ENCODE measurements at places on chromosomes 2 and 18. TPM values are rescaled to one million over a fixed set of nuclear protein-coding genes. Genes with fewer than 3 reads are reported as not detected.

- no peak for DNase-seq
Measured at GRCh38 chr18:10892786-10893185, 256.6 kb downstream of the PIEZO2 start.

GAL3ST2 gene
- 0.55 TPM for total RNA-seq

DNA sequence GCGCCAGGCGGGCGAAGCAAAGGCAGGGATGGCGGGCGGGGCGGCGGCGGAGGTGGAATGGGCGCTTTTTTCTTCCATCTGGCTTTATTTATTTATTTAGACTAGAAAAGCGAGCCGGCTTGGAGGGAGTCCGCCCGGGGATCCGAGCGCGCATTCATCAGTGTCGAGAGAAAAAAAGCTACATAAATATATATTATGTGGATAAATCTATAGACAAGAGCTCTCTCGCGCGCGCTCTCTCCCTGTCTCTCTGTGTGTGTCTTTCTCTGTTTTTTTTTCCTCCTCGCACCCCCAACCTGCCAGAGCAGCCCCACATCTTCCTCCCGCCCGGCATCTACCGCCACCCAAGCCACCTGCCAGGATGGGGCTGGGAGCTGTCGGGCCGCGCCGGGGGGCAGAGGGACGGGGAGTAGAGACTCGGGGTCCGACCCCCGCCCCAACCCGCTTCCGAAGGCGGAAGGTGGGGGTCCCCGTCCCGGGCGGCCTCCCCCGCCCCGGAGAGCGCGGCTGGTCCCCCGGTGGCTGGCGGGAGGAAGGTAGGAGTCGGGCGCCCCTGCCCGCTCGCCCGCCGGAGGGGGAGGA, 972 bp upstream of the CELF4 start:
- no peak for DNase-seq

LIMS2 gene
- 31.0 TPM for total RNA-seq

DNA sequence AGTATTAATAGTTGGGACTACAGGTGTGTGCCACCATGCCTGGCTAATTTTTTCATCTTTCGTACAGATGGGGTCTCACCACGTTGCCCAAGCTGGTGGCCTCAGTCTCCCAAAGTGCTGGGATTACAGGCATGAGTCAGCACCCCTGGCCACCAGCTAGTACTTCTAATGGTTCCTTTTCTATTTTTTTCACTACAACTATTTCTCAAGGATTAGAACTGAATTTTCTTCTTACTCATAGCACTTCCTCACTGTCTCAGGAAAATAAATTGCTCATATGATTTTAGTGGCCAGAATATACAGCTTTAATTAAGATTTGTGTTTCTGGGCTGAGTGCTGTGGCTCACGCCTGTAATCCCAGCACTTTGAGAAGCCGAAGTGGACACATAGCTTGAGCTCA, 43.2 kb upstream of the SOS1 start:
- no peak for DNase-seq

DNA sequence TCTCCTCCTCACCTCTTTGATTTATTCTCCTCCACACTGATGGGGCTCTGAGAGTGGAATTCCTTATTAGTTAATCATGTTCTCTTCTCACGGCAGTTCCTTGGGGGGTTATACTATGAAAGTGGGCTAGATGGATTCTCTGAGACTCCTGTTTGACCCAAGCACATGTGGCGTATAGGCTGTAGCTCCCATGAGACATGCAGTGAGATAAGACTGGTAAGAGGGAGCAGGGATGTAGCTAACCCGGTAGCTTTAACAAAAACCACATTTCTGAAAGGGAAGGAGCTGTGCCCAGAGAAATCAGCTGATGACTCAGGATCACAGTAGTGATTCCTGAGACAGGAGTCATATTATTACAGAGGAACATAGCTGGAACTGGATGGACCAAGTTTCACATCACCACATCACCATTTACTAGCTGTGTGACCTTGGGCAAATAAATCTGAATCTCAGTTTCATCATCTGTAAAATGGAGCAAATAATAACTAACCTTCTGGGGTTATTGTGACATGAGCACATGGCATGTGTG, 82.9 kb downstream of the CRIM1 start:
- no peak for DNase-seq

- peak; percentile 49 for DNase-seq
Measured at GRCh38 chr18:39453882-39454281, 1888.3 kb upstream of the CELF4 start.

- no peak for DNase-seq
Measured at GRCh38 chr18:8668381-8668780, 37.0 kb upstream of the MTCL1 start.

DNA sequence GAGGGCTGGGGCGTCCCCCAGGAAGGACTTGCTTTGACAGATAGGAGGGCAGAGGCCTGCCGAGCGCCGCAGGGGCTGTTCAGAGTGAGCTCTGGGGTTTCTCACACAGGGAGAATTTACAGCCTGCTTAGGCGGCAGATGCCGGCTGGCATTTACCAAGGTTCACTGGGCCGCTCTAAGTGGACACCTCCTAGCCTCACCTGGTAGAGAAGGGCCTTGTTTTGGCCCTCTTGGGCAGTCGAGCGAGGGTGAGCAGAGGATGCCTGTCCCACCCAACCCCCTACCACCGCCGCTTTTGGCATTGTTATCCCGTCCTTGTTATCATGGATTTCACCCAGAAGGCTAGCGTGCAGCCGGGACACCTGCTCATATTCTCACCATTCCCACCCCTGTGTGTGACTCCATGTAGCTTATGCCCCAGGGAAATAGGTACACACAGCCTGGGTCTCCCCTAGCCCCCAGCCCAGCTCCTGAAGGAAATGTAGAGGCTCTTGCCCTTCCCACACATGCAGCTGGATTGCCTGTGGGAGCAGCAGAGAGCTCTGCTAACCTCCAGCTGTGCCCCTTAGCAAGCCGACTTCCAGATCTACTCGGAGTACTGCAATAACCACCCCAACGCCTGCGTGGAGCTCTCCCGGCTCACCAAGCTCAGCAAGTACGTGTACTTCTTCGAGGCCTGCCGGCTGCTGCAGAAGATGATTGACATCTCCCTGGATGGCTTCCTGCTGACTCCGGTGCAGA, 52.4 kb downstream of the FAM168B start:
- no peak for DNase-seq

ADRA2B gene
- total RNA-seq, result 11.4 TPM

FBXO15 gene
- 0.58 TPM for total RNA-seq

DNA sequence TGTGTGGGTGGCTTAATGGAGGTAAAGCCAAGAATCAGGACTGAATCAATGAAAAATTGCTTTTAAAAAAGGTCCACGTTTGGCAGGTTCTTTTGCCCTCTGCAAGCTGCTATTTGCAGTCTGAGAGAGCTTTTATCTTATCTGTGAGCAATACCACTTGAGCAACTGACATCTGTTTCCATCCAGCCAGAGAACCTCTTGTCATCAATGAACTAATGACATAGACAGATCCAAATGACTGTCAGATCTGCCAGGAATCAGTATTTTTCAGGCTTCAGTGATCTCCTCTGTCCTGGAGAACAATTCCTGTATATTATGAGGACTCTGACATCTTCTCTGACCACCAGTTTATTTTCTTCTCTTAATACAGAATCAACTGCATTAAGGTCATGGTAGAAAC, 608.1 kb downstream of the LRP1B start:
- DNase-seq, result no peak

- no peak for DNase-seq
Measured at GRCh38 chr2:21812766-21813165, 689.0 kb downstream of the TDRD15 start.

GRCh38 chr2:219460424-219460926, 25.8 kb downstream of the SPEG start:
- no peak for DNase-seq

RNF138 gene
- 12.0 TPM for total RNA-seq

CENPA gene
- 0.33 TPM for total RNA-seq

PTPN2 gene
- total RNA-seq, result 9.9 TPM

DNA sequence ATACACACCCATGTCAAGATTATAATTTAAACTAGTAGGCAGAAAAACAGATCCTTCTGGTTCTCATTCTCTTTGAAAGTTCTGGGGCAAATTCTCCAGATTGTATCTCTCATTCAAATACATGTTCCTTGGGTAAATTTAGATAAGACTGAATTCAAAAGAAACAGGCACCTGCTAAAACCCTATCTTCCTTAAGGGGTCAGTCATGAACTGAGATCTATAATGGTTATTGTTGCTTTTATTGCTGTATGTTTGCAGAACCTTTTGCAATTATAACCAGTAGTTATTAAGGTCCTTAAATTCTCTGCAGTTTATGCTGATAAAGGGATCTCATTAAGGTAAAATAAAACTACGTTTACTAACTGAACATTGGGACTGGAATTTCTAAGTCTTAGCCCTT, 83.5 kb downstream of the MYO5B start:
- DNase-seq, result no peak

DNA sequence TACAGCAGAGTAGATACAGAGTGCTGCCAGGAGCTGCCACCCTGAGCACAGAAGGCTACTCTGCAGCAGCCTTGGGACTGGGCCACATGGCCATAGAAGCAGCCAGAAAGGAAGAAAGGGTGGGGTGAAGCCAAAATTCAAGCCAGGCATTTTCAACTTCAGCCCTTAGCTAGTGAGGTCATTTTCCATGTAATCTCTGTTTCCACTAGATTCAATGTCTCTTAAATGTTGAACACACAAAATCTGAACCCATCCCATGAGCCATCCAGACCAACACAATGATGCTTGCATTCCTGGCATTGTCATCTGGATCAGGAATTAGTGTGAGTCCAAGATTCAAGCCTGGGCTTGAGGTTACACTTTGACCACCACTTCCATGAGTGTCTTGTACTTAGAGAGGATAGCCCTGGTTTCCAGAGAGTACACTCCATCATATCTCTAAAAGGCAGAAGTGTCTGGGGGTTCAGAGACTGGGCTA, 243.6 kb downstream of the OSR1 start:
- DNase-seq, result no peak

DNA sequence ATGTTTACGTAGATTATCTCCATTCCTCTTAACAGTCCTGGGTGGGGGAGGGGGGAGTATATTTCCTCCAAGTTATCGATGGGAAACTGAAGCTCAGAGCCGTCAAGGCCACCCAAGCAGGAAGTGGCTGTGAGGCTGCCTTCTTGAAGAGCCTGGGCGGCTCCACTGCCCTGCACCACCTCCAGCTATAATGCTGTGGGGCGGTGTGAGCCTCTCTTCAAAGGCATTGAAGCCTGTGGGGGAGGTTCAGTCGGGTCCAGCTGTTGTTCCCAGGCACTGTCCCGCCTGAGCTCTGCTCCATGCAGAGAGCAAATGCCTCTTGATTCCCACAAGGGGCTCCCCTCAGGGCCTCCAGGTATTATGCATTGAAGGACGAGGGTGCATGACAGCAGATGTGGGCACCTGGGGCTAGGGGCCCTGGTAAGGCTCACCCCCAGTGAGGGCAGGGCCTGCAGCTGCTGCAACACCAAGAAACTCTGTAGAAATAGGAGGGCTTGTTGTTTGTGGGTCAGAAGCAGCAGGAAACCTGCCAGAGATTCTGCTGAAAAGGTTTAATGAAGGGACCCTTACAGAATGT, 29.5 kb upstream of the LAPTM4A start:
- DNase-seq, result no peak

GRCh38 chr18:34702814-34703213, 7.3 kb upstream of the DTNA start:
- no peak for DNase-seq

DNA sequence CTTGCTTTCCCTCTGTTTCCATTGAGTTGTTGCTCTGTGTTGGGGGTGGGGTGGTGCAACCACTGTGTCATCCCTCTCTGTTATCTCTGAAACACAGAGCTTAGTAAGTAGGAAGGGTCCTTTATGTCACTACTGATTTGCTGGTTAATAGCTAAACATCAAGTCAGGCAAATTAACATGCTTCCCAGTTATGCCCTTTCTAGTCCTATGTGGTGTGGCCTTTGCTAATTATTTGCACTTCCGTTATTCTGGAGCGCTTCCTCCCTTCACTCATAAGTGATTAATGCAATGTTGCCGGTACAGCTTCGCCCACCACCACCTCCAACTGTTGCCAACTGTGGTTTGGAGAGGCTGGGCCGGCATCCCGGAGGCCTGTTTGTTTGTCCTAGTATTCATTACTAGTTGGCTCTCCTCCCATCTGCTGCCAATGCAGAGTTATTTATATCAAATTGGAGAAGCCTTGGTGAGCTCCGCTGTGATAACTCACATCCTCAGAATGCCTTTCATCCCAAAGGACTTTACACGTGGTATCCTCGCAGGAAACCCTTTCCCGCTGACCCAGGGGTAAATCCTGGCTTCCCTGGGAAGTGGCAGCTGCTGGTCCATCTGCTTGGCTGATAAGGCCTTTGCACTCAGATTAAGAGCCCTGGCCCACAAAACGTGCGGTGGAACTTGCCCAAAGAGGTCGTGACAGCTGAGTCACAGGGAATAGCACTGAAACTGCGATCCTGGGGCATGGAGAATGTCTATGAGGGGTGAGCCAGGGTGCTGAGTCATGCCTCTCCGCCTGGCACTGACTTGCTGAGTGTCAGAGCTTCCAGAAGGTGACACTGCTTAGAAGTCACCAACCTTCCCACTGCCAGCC, 72.0 kb upstream of the ZCCHC2 start:
- DNase-seq, result peak; percentile 92

- peak; percentile 82 for DNase-seq
Measured at GRCh38 chr2:73642338-73643018, at the start of gene NAT8. Gene NAT8, minus strand, starts transcription at chr2:73642422. Its CDS starts 794 bp downstream, at chr2:73641628.

EML6 gene
- total RNA-seq, result 1.6 TPM

GRCh38 chr2:161418715-161419637, 2.9 kb downstream of the TBR1 start:
- DNase-seq, result no peak

- peak; percentile 58 for DNase-seq
Measured at GRCh38 chr2:61707984-61708852, 145.6 kb downstream of the FAM161A start.

- peak; percentile 38 for DNase-seq
Measured at GRCh38 chr2:236855176-236855865, 230.4 kb upstream of the COPS8 start.

ZNF521 gene
- total RNA-seq, result 1.6 TPM

- DNase-seq, result no peak
Measured at GRCh38 chr2:160194946-160195345, 5.1 kb downstream of the ITGB6 start.

CAPN10 gene
- 13.7 TPM for total RNA-seq

DNA sequence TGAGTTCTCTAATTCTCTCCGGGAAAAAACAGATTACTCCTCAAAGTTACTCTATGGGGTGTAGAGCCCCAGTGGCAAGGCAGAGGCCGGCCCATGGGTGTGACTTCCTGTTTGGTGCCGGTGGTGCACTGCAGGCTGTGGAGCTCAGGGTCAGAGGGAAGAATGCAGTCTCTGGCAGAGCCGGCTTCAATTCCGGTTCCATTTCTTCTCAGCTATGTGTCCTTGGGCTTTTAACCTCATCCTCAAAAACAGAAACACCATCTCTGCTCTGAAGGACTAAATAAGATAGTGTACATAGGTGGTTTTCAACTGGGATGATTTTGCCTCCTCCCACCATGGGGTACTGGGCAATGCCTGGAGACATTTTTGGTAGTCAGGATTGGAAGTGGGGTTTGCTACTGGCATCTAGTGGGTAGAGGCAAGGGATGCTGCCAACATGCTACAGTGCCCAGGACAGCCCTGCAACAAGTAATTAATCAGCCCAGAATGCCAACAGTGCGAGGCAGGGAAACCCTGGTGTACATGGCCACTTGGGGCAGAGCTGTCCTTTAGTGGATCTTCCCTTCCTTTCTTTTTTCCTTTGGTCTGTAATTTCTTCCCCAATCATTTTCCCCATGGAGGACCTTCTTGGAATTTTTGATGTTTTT, 81.2 kb downstream of the INSIG2 start:
- no peak for DNase-seq
